ENCODE measurements at places on chromosomes 16 and 17.
A peak's percentile ranks its signal among the peaks of the same experiment; 100 is the strongest.

DNA sequence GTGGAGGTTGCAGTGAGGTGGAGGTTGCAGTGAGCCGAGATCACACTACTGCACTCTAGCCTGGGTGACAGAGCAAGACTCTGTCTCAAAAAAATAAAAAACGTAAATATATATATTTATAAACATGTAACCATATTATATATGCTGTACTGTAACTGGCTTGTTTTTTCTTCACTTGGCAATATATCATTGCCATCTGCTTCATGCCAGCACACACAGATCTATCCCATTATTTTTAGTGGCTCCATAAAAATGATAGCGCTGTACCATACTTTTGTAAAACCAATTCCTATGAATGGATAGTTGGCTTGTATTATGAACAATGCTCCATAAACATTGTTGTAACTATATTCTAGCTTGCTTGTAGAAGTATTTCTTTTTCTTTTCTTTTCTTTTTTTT is 49.5 kb downstream of the GPRC5B start:
- DNase-seq: no peak

- peak; percentile 81 for DNase-seq
Observed at GRCh38 chr17:63930951-63931575, 1.1 kb downstream of the CD79B start.

DNA sequence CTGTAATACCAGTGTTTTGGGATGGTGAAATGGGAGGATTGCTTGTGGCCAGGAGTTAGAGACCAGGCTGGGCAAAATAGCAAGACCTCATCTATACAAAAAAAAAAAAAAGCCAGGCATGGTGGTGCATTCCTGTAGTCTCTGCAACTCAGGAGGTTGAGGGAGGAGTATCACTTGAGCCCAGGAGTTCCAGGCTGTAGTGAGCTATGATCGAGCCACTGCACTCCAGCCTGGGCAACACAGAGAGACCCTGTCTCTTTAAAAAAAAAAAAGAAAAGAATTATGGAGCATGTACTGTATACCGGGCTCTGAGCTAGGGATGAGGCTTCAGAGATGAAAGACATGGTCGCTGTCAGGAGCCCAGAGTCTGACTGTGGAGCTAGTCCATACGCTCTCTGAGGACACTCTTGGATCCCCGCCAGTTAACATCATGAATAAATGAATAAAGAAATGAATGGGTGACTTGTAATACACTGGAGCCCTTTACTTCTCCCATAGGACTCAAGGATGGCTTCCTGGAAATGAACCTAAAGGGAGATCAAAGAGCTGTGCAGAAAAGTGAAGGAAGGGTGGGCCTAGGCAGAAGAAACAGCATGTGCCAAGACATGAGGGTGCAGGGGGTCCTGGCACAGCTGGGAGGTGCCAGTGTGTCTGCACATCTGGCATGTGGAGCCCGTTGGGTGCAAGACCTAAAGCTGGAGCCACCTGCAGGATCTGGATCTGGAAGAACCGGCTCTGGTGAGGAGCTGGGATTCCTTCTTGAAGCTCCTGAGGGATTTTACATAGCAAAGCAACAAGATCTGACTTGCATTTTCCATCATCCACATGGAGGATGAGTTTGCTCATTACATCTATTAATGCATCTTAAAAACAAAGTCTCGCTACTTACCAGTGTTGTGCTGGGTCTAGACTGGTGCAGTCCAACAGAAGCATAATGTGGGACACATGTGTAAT is 120.4 kb downstream of the IRX3 start:
- DNase-seq: no peak

DNA sequence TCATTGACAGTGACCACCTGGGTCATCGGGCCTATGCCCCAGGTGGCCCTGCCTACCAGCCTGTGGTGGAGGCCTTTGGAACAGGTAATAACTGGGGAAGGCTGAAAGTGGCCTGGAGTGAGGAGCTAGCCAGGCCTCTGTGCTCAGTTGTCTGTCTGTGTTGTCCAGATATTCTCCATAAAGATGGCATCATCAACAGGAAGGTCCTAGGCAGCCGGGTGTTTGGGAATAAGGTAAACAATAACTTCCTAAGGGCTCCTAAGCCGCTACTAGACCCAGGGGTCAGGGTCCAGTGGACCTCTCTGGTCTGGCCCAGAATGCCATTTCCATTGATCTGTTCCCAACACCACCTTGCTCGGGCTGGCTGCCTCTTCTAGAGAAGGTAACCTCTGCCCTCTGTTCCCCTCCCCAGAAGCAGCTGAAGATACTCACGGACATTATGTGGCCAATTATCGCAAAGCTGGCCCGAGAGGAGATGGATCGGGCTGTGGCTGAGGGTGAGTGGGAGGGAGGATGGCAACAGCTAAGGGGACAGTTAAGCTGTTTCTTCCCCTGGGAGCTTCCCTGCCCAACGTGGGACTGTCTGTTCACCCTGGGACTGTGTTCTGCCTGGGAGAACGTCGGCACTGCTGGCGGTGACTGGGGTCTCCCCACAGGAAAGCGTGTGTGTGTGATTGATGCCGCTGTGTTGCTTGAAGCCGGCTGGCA is 1.9 kb upstream of the MLX start:
- DNase-seq: no peak

DNA sequence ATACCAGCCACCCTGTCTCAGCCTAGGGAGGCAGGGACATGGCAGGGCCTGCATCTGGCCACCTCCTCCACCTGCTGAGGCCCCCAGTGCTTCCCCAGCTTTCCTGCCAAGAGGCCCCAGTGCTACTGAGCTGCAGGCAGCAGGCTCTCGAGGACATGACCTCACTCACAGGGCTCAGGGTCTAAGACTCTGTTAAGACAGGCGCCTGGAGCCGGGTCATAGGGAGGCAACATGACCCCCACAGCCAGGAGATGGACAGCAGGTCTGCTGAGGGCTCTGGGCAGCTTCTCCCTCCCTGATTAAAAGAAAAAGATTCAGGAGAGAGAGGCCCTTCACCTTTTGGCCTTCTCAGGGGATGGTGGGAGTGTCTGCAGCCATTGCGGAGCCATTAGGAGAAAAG is 23.2 kb upstream of the FASN start:
- DNase-seq: no peak

- peak; percentile 90 for DNase-seq
Observed at GRCh38 chr17:74864866-74865395, 5.2 kb upstream of the GRIN2C start.

DNA sequence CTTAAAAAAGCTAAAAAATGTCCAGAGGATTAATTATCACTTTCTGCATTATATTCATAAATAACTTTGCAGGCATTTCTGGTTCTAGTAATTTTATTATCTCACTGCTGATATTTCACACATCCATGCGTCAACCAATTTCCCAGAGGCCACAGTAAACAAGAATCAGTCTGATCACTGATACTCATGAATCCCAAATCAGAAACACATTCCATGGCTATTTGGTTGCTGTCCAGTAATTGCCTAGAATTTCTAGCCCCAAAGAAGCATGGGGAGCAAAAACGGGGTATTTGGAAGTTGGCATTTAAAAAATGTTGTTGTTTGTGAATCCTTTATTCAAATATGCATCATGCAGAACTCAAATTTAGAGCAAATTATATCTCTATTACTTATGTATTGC is 244.8 kb downstream of the CDH8 start:
- DNase-seq: no peak

DNA sequence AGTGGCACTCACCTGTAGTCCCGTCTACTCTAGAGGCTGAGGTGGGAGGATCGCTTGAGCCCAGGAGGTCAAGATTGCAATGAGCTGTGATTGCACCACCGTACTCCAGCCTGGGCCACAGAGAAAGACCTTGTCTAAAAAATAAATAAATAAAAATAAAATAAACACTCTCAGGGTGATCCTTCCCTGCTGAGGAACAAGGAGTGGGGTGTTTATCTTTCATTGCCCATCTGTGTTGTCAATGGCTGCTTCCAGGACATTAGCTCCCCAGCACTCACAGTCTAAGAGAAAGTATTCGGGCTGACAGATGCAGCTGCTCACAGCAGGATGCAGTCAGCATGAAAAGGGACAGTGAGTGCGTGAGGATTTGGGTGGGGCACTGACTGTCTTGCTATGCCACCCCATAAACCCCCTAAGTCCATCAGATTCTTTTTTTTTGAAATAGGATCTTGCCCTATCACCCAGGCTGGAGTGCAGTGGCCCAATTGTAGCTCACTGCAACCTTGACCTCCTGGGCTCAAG is 31.3 kb upstream of the RBBP6 start:
- DNase-seq: no peak

DNA sequence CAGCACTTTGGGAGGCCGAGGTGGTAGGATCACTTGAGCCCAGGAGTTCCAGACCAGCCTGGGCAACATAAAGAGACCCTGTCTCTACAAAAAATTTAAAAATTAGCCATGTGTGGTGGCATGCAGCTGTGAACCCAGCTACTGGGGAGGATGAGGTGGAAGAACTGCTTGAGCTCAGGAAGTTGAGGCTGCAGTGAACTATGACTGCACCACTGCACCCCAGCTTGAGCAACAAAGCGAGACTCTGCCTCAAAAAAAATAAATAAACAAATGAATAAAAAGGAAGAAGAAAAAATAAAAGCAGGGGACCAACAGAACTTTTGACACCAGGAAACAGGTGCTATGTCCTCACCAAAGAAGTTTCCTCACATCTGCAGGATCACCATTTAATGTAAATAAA is 14.2 kb downstream of the TERF2 start:
- no peak for DNase-seq

GRCh38 chr17:69192754-69193153 is 35.9 kb downstream of the ABCA10 start:
- no peak for DNase-seq

GRCh38 chr16:68079626-68080344 is 5.4 kb upstream of the NFATC3 start:
- peak; percentile 90 for DNase-seq

DNA sequence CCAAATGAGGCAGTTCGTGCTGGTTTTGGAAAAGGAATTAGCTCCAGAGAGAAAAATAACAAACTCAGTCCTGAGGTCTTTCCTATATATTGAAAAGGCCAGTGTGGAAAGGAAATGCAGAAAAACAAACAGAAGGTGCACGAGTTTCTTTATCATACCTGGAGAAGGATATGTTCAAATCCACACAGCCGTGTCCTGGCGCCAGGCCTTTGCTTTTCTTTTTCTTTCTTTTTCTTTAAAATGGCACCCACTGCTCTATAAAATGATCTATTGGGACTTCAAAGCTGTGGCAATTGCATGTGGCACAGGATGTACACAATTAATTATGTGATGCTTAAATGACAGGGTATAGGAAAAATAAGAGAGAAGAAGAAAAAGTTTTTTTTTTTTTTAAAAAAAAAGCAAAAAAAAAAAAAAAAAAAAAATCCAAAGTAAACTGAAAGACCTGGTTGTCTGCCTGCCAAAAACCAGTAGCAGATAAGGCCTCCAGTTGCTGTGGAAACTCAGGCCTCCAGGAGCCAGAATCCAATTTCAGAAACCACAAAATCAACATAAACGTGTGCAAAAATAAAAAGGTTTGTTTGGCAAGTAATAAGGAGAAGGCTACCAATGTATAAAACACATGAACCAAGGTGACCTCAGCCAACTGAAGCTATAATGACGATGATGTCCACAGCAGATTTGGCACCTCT is 957.6 kb upstream of the SOX9 start:
- DNase-seq: no peak

- peak; percentile 20 for DNase-seq
Observed at GRCh38 chr17:50063561-50064252, 7.8 kb downstream of the ITGA3 start.

DNA sequence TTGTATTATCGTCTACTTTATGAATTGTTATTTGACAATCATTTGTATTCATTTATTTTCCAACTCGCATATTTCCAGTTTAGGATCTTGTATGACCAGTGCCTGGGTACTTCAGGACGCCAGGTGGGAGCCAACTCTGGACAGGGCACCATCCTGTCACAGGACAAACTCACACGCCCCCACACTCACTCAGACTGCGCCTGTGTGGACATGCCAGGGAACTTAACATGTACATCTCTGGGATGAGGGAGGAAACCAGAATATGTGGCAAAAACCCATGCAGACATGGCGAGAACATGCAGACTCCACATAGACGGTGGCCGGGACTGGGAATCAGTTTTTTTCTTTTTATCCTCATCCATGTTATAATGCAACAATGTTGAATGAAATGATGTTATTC is 68.5 kb downstream of the CLEC16A start:
- no peak for DNase-seq

DNA sequence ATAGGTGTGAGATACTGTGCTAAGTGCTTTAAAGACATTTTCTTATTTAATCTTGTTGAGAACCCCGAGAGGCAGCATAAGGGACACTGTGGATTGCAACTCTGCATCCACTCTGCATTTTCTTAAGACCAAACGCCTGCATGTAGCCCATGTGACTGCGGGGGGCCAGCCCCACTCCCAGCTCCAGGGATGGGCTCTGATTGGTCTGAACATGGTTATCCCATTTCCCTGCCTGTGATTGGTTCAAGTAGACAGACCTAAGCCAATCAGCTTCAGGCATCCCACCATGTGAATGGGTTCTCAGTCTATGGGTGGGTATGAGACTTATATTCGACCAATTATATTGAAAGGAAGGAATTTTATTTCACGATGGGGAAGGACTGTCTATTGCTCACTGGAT is 33.2 kb upstream of the USP7 start:
- DNase-seq: peak; percentile 37

DNA sequence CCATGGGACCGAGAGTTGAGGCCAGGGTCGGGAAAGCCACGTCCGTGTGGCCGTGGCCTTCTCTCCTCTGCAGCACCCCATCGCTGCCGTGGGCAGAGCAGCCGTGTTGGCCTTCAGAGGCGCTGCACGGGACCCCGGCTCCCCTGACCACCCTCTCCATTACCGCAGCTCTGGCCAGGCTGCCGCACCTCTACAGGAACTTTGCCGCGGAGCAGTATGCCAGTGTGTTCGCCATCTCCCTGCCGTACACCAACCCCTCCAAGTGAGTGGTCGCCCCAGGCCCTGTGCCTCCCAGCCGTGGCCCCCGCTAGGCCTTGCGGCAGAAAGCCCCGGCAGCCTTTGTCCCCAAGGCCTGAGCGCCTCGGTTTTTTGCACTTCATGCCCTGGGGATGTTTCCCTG is 27.8 kb downstream of the TSC2 start:
- DNase-seq: no peak

- DNase-seq: no peak
Observed at GRCh38 chr16:85485379-85485778, 127.7 kb upstream of the GSE1 start.

DNA sequence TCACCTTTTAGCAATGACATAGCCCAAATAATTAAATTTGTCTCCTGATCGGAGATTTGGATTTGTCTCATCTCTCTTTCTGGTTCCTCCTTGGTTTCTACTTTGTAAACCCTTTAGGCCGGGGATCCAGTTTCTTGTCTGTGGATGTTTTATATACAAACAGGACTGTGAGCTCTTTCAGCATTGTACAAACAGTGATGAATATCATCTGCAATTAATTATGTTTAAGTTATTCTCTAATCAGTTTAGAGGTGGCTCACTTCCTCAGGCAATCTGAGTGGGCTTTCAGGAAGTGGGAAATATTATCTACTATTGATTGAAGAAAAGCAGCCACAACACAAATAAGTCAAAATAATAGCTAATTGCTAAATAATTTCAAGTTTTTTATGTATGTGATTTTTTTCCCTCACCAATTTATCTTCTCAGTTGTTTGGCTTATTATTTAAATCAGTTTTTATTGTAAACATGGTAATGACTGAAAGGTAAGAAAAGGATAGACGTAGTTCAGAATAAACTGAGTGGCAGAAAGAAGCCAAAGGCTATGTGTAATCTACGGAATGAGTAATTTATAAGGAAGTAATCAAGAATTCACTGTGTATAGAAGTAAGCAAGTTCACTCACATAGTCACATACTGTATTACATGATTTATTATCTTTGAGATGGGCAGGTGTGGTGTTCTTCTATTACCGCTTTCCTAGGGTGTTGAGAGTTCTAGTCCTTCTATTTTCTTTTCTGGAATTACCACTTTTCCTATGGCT is 3.4 kb upstream of the ABCC11 start:
- no peak for DNase-seq

- no peak for DNase-seq
Observed at GRCh38 chr16:31504159-31504558, 4.0 kb downstream of the RUSF1 start.
